ENCODE measurements at places on chromosomes 13 and 19.

GRCh38 chr13:112065521-112065866 is 1.5 kb upstream of the SOX1 start:
- DNase-seq, result no peak

DNA sequence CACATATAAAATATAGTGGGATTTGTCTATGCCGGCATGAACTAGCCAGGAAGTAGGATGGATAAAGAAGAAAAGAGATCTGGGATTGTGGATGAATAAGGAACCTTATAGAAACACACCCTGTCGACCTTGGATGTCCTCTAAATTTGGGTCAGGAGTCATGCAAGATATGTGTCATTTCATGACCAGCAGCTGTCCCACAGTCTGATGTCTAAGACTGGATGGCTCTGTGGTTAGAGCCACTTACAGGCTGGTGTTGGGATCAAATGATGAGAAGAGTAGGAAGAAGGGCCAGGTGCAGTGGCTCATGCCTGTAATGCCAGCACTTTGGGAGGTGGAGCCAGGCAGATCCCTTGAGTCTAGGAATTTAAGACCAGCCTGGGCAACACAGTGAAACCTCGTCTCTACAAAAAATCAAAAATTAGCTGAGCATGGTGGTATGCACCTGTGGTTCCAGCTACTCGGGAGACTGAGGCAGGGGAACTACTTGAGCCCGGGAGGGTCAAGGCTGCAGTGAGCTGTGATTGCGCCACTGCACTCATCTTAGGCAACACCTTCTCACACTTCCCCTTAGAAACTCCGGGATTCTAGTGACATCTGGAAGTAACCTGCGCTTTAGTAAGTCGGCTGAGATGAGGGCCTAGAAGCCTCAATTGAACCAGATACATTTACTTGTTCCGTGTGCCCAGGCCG is 30.8 kb downstream of the TMED1 start:
- no peak for DNase-seq

- DNase-seq, result no peak
These were observed 764.9 kb upstream of the SLITRK5 start for GRCh38 chr13:86906127-86906874.

DNA sequence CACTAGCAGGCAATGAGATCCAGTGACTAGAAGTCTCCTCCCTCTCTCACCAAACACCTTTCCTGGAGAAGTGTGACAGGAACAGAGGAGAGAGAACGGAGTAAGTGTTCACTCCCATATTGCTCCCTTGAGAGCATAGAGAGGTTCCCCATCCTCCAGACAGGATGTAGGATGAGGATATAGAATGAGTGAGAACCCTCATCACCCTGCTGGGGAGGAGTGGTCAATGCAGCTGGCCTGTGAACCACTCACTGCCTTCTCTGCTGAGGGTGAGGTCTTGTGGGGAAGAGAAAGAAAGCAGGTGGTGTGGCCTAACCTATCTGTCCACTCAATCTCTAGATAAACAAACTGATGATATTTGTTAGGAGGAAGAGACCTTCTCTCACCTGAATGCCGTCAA is 386.6 kb downstream of the PCDH20 start:
- DNase-seq, result no peak

- no peak for DNase-seq
These were observed 703.3 kb upstream of the ARGLU1 start for GRCh38 chr13:107271227-107271626.

DNA sequence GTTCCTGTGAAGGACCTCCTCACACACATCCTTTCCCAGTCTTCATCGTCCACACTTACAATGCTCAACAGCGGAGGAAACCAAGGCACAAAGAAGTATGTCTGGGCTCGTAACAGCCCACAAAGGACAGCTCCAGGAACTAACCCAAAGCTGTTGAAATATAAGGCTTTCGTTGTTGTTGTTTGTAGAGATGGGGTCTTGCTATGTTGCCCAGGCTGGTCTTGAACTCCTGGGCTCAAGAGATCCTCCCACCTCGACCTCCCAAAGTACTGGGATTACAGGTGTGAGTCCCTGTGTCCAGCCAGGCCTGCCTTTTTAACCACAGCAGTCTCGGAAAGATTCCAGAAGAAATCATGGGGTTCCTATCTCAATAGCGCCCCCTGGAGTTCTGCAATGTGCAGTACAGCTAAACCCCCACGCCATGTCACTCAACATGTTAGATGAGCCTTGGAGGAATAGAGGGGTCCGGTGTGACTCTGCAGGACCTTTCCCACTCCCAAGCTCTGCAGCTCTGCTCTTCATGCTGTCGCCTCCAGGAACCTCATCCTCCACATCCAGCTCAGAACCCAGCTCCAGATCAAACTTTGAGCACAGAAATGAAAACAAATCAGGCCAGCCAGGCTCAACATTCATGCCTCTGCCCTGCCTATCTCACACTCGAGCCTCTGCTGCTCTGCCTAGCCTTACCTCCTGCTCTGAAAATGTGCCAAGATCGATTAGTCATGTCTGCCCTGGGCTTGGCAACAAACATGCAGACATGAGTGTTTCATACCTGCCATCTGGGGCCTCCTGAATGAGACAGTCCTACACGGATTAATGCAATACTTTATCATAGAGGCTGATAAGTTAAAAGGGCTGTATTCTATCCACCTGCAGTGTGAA is 7.5 kb downstream of the PLA2G4C start:
- no peak for DNase-seq

DNA sequence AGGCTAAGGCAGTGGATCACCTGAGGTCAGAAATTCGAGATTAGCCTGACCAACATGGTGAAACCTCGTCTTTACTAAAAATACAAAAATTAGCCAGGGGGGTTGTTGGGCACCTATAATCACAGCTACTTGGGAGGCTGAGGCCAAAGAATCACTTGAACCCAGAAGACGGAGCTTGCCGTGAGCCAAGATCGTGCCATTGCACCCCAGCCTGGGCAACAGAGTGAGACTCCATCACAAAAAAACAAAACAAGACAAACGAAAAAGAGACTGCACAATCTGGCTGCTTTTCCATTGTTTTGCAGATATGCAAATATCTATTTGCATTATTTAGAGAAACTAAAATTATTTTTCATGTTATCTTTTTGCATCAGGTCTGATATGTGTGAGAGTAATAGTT is 83.6 kb downstream of the ZNF486 start:
- DNase-seq, result no peak

DNA sequence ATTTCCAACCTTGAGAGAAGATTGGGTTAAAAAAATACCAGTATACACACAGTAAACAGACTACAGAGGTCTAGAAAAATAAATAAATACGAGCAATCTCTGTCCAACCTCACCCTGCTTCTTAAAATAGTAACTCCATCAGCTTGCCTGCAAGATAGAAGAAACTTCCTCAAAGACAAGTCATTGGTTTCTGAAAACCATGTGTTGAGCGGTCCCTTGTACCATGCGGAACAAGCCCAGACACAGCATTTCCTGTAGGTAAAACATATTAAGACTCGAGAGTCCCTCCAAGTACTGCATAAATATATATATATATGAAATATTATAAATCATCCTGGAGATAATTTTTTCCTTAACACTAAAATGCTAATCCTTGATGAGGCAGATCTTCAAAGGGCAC is 157.4 kb downstream of the MZT1 start:
- no peak for DNase-seq

DNA sequence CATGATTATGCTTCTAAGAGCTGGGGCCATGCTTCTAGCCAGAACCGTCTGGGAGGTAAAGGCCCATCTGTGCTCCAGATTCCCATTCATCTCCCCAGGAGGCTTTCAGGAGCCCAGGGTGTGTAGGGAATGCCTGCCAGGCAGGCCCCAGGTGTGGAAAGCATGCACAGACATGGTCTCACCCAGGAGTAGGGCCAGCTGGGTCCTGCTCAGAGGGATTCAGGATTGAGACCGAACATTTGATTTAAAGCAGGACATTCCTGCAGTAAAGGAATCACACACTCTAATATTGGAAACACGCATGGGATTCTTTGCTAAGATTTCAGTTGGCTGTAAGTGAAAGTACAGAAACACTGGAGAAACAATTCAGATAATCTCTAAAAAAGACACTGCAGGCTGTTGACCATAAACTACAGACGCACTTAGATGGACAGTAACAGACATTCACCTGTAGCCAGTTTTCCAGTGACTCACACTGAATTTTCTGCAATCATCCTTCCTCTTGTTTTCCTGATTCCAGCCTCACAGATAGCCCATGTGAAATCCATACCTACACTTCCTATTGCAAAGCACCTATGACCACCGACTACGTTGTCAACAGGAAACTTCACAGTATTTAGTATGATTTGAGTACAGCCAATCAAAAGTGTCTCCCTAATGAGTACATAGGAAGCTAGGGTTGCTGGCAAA is 257.8 kb downstream of the TBC1D4 start:
- no peak for DNase-seq

- DNase-seq, result no peak
These were observed 843 bp downstream of the MEX3D start for GRCh38 chr19:1567116-1567847.

DNA sequence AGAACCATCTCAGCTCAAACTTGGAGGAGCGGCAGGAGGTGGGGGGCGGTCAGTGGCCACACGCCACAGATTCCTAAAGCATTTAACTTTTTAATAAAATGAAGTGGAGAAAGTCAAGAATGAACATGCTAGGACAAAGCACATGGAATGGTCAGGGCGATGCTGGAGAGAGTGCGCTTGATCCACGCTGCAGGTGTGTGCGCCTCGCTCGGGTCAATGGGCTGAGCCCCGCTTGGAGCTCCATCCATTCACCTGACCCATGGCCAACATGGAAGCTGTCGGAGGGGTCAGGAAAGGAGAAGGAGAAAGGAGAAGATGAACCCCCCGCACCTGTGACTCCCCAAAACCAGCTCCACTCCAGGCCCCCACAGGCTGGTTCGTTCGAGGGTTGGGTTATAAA is 41.8 kb downstream of the SUGP2 start:
- DNase-seq, result no peak

GRCh38 chr13:111093136-111093535 is 22.0 kb upstream of the ARHGEF7 start:
- no peak for DNase-seq

GRCh38 chr13:73810647-73811046 is 323.6 kb downstream of the KLF12 start:
- DNase-seq, result no peak

DNA sequence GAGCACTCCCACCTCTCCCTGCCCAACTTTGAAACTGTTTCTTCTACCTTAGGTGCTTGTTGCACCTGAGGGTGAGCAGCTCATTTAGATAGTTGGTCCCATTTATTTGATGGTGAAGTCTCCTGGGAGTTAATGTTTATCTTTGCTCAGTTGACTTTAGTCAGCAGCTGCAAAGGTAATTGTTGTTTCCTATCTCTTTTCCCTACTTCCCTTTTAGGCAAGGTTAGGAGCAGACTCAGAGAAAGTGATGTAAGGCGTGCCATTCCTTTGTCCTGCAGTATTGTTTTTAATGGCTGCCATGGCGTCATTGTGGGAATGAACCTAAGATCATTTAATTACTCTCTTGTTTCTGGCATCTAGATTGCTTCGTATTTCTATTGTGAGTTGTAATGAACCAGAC is 11.6 kb downstream of the AKAP11 start:
- no peak for DNase-seq

DNA sequence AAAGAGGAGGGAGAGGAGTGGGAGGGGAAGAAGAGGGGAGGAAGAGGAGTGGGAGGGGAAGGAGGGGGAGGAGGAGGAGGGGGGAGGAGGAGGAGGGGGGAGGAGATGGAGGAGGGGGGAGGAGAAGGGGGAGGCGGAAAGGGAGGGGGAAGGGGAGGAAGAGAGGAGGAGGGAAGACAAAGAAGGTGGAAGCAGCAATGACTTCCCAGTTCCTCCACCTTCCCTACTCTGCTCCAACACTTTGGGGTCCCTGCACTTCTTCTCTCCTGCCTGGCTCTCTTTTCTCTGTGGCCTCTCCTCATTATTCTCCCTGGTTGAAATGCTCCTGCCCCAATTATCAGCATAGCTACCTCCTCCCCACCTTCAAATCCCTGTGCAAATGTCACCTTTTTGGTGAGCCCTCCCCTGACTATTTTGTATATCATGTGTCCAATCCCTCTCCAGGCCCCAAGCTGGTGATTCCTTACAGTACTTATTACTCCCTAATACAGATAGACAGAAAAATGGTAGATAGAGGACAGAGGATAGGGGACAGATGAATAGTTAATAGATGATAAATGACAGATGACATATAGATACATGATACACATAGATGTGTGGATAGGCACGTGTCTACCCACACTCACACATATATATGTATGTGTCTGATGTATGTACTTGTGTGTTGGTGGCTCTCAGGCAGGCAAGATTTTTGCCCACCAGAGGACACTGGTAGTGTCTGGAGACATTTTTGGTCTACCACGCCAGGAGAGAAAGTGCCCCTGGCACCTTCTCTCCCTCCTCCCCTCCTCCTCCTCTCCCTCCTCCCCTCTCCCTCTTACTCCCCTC is 25.2 kb downstream of the NLRP9 start:
- no peak for DNase-seq

- DNase-seq, result no peak
These were observed 102.7 kb downstream of the ATP11A start for GRCh38 chr13:112792511-112792910.

DNA sequence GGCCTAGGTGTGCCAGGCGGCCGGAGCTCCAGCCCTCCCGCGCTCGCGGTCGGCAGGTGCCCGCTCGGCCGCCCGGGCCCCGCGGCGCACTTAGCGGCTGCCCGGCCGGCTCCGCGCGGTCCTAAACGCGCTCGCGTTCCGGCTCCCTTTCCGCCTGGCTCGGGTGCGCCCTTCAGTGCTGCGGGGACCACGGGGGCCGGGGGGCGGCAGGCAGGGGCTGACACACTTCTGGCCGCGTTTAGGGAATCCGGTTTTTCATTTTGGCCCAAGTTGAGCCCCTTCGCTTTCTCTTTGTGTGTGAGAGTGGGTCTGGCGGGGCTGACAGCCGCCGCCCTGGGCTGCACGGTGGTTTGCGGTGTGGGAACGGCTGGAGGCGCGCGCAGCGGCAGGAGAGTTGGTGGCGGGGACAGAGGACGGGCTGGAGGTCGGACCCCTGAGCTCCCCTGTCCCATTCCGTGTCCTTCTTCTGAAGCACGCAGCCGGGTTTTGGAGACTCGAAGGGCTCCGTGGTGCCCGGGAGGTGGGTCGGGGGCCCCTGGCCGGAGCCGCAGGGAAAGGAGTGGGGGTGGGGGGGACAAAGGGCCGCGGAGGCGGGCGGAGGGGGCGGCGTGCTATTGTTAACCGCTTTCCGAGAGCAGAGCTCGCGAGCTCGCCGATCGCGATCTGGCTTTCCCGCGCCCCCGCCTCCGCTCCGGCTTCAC is 3.1 kb downstream of the FGF9 start:
- no peak for DNase-seq

DNA sequence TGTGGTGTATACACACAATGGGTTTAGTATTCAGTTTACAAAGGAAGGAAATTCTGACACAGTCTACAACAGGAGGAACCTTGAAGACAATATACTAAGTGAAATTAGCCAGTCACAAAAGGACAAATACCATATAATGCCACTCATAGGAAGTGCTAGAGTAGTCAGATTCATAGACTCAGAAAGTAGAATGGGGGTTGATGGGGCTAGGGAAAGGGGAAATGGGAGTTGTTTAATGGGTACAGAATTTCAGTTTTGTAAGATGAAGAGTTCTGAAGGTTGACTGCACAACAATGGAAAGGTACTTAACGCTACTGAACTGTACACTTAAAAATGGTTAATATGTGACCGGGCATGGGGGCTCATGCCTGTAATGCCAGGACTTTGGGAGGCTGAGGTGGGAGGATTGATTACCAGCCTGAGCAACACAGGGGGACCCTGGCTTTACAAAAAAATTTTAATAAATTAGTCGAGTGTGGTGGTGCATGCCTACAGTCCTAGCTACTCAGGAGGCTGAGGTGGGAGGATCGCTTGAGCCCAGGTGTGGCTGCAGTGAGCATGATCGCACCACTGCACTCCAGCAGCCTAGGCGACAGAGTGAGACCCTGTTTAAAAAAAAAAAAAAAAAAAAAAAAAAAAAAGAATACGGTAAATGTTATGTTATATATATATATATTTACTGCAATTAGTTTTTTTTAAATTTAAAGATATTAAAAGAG is 45.0 kb downstream of the SLC15A1 start:
- no peak for DNase-seq
